ENCODE measurements at places on chromosomes 11 and 22.

GRCh38 chr22:16960884-16961249 is 47.2 kb downstream of the GAB4 start:
- no peak for DNase-seq

DNA sequence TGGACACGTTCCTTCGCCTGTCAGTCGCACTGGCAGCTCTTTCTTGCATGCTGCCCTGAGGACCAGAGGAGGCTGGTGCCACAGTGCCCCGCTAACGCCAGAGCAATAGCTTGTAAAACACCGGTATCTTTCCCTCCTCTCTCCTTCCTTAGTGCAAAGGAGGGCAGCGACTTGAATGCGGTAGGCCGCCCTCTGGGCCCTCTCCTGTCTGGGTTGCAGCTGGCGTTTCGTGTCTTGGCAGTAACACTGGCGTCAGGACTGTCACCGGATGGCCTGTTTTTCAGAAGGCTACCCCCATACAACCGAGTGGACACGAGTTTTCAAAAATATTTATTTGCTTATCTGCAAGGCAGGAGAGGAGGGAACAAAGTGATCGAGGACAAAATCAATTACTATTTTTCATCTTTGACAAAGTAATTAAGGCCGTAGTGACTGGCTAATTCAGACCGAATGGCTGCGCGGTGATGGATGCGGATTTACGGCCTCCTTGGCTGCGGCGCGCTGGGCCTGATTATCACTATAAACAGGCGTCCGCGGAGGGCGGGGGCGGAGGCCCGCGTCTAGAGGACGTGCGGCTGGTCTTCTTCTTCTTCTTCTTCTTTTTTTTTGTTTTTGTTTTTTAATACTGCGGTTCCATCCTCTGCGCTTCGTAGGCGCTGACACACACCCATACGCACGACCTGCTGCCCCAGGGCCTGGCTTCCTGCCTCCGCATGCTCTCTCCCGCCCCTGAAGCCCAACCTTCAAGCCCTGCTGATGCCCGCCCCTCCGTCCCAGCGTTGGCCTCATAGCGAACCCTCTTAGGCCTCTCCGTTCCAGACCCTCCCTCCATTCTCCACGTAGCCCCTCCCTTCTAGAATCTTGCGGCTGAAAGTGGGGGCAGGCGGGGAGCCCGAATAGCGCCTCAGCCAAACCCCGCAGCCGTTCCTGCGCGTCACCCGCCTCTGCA is 2.9 kb upstream of the SLC6A5 start:
- DNase-seq = no peak

GRCh38 chr11:63985812-63986155 is 454 bp upstream of the OTUB1 start:
- no peak for DNase-seq

- DNase-seq = no peak
These were observed 874 bp downstream of the ZFTA start for GRCh38 chr11:63767565-63768236.

- no peak for DNase-seq
These were observed 3.7 kb downstream of the RNH1 start for GRCh38 chr11:503179-503981.

- no peak for DNase-seq
These were observed 99.0 kb upstream of the LARGE1 start for GRCh38 chr22:34019190-34019845.

DNA sequence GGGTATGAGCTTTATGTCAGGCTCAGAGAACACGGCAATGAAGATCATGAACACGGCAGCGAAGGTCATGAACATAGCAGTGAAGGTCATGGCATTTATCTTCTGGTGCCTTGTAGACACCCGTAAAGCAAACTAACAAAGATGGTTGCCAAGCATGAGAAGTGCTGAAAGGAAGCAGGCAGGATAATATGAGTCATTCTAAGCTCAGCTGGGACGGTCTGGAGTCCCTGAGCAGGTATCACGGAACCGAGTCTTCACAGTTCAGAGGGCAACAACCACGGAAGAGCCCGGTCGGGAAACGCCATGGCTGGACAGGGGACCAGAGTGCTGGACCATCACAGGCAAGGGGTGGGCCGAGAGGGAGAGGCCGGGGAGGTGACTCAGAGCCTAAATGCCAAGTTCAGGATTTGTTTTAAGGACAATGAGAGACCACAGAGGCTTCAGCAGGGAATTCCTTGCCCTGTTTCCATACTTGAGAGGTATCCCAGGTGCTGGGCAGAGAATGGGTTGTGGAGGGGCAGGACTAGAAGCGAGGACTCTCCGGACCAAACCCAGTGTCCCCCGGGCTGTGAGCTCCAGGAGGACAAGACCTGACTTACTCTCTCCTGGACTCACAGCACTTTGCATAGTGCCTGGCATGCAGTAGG is 13.1 kb upstream of the MS4A10 start:
- DNase-seq = no peak

DNA sequence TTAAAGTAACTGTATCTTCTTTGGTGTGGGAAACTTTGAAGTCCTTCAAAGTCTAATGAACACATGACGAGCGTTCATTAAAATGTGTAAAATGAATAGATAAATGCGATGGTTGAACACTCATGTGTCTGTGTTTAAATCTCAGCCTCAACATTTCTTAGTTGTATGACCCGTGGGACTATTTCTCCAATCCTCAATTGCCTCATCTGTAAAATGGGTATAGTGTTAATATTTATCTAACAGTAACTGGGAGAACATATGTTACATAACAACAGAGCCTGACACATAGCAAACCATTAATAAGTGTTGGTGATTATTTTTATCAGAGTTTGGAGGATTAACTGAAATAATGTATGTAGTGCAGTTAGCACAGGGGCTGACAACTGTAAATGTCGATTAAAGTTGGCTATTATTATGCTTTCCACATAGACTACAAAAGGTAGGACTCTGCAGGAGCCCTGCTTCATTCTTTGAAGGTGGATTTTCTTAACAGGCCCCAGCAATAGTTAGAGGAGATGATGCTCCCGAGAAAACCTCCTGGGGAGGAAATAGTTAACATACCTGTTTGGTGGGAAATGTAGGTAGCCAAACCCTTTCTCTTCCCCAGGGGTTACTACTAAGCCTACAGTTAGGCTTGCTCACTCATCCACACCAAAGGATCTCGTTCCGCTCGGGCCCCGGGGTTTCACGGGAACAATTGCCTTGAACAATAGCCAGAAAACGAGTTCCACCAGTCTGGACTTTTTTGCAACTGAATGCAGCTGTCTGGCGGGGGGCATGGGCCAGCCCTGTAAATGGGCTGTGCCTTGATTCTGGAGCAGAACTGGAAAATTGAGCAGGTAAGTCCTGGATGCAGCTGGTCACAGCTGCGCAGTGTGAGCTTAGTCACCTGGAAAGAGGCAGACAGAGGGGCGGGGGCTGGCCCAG is 133.4 kb downstream of the DBX1 start:
- no peak for DNase-seq

GRCh38 chr22:47794851-47795250 is 1032.4 kb downstream of the TBC1D22A start:
- DNase-seq = no peak

DNA sequence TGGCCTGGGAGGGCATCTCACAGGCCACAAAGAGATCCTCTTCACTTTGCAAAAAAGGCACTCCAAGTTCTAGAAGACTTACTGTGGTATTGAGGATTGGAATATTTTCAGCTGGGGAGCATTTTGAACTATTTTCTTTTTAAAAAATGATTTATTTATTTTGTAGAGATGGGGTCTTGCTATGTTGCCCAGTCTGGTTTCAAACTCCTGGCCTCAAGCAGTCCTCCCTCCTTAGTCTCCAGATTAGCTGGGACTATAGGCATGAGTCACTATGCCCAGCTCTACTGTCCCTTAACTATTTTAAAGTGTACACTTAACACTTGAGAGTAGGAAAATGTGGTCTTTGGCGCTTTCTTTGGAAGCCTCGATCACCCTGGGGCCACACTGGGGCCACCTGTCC is 24.9 kb upstream of the DGCR8 start:
- no peak for DNase-seq

- no peak for DNase-seq
These were observed 27.3 kb downstream of the INCENP start for GRCh38 chr11:62150887-62151736.

DNA sequence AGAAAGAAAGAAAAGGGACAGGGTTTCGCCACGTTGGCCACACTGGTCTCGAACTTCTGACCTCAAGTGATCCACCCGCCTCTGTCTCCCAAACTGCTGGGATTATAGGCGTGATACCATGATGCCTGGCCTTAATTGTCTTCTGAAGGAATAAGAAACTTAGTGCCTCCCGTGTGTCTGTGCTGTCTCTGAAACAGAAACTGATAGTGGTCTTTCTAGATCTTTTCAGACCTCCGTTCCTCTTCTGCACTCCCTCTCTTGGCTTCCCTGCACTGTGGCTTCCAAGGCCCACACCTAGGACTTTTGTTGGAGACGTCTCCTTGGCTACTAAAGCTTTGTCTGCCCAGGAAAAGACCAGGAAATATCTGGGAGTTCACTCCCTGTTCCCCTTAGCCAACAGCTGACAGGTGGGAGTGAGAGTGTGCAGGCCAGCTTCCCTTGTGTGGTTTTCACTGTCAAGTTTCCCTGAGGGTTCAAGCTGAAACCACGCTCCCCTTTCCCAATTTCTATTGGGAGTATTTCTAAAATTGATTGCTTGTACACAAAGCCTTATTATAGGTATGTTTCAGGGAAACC is 10.1 kb upstream of the HTR3B start:
- no peak for DNase-seq

GRCh38 chr11:110798201-110798900 is 86.1 kb upstream of the ARHGAP20 start:
- DNase-seq = no peak

DNA sequence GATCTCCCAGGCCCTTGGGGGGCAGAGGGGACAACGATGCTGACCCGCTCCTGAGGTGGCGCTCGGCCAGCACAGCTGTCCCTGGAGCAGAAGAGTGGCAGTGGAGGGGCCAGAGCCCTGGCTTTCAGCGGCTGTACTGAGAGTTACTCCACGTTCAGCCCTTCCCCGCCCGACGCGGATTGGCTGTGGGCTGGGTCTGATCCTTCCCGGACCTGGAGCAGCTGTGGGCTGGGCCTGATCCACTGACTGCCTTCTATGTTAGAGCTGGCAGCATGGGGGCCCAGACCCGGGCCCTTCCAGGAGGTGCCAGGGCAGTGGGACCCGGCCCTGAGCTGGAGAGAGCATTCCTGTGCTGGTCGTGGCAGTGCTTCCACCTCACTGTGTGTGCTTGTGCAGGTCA is 27.8 kb downstream of the YWHAH start:
- no peak for DNase-seq

GRCh38 chr11:72140661-72141060 is 5.1 kb downstream of the FOLR3 start:
- no peak for DNase-seq

GRCh38 chr22:27820896-27821866 is 19.6 kb upstream of the MN1 start:
- no peak for DNase-seq

GRCh38 chr11:73632996-73633395 is 13.4 kb upstream of the PLEKHB1 start:
- DNase-seq = no peak

DNA sequence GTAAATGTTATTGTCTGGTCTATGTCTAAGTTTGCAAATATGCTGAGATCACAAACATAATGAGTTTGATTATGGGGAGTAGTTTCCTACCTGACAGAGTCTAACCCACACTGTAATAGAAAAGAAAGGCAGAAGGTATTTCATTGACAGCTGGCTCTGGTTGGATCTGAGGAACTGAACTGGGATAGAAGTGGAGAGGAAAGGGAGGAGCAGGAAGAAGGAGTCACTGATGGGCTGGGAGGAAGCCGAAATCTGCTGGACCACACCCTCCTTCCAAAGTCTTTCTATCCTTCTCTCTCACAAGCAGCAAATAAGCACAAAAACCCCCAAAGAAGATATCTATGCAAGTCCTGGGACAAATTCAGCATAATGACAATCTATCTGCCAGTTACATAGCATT is 11.7 kb downstream of the BLID start:
- DNase-seq = no peak

DNA sequence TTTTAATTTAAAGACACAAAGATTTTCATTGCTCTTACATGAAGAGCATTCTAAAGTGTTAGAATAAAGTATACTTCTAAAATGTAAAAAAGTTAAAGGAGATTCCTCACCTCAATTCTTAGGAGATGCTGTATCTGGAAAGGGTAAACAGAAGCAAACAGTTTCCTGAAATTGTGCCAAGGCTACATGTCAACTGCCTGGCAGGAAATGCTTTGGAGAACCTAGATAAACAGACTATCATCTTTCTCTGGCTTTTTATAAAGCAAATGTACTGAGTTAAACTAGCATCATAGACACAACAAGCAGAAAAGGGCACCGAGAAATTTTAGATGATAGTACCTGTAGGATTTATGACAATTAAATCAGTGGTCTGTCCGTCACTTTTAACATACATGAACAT is 24.7 kb upstream of the AKIP1 start:
- peak; percentile 68 for DNase-seq

Data from LNCaP clone FGC (cell line).